Hematopoietic multipotent progenitor cell treated with erythropoietin and hydrocortisone succinate and interleukin-3 and kit ligand, for 4 days (in vitro differentiated cells): ENCODE measurements at places on chromosomes 7 and 10.

GRCh38 chr7:152180587-152180986 is 155.1 kb downstream of the GALNT11 start:
- DNase-seq, result peak; percentile 51

DNA sequence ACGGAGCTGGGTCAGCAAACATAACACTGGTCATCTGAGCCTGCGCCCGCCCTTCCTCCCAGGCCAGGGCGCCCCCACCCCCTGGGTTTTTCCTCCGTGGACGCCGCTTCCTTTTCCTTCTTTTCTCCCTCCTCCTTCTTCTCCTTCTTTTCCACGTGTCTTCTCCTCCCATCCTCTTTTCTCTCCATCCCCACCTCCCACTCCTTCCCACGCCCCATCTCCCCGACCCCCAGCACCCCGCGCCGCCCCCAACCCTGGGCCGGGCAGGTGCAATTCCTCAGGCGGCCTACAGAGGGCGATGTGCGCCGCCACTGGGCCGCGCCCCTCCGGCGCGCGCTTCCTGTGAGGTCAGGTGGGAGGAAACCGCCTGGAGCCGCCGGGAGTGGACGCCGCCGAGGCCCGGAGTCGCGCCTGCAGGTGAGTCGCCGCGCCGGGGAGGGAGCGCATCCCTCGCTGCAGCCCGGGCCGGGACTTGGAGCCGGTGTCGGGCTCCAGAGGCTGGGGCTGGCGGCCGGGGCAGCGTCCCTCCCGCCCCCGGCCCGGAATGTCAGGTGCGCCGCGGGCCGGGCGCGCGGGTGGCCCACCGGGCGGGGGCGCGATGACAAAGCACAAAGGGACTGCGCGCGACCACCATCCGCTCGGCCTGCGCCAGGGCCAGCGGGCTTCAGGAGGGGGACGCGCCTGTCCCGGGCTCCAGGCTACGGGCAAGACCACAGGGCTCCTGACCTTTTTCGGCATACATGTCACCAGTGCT is at the start of gene FAM241B:
Gene FAM241B, plus strand, starts transcription at position 351 of the 754 bp plus-strand sequence. CDS start 1,497 bp downstream, outside the sequence.
- DNase-seq, result peak; percentile 69

GRCh38 chr10:369684-370448 is 234.6 kb downstream of the ZMYND11 start:
- no peak for DNase-seq

- DNase-seq, result no peak
Observed at GRCh38 chr10:100033766-100034418, 24.1 kb upstream of the DNMBP start.

DNA sequence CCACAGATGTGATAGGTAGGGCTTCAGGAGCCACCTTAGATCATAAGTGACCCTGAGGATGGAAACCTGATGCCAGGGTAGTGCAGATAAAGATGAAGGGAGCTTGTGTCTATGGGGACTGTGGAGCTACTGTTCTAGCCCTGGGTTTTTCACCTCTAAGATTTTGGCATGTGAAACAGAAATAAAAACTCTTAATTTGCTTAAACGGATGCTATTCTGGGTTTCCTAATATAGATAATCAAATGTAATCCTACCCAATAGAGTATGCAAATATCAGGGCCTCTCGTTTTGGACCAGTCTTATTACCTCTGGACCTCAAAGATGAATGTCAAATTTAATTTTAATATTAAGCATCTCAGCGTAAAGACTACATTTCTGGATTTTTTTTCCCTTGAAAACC is 49.3 kb downstream of the ABCB4 start:
- no peak for DNase-seq

DNA sequence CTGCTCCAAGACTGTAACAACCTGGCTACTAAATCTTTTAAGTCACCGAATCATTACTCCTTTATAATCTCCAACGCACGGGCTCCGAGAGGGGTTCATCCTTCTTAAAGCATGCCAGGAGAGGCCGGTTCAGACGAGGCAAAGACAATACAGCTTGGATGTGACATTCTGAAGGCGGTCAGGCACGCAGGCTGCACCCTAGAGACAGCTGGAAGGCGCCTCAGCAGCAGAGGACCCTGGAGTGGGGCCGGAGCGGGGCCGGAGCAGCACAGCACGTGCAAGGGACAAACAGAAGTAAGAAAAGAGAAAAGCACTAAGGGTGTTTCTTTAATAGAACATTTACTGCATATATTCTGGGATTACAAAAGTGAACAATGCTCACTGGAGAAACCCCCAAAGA is 97.8 kb upstream of the PPP2R2D start:
- no peak for DNase-seq

DNA sequence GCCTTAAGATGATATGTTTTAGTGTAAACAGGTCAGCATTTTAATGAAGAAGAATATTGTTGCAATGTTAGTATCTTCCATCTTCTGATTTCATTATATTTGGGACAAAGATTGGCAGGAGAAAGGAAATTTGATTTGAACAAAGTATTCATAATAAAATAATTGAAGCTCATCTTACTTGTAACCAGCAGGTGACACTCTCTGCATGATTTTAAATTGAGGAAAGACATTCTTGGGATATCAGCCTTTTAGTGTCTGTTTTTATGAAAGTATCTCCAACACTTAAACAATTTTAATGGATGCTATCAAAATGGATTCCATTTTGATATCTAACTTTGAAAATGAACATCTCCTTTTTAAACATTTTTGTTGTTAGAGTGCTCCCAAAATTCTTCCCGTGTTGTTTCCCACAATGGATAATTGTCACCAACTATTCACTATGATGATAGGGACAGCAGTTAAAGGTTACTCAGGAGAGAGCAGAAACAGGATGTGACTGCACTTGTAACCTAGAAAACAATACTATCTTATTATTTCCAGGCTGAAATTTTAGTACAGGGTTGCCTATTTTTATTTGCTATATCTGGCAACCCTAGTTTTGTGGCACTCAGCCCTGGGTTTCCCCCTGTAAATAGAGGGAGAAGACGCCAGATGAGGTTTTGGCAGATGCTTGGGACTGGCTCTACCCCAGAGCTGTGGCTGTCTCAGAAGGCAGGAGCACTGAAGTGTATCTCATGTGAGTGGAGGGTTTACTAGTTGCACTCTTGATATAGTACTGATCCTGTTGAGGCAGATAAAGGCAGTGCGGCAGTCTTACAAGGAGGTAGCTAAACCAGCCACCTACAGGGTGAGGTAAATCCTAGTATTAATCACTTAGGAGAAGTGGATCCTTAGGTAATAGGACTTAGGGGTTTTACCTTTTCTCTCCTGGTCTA is 31.0 kb upstream of the ABCB4 start:
- DNase-seq, result peak; percentile 57
